Fibroblast of skin of right biceps (primary cell): ENCODE measurements at places on chromosomes 16 and 17.

DNA sequence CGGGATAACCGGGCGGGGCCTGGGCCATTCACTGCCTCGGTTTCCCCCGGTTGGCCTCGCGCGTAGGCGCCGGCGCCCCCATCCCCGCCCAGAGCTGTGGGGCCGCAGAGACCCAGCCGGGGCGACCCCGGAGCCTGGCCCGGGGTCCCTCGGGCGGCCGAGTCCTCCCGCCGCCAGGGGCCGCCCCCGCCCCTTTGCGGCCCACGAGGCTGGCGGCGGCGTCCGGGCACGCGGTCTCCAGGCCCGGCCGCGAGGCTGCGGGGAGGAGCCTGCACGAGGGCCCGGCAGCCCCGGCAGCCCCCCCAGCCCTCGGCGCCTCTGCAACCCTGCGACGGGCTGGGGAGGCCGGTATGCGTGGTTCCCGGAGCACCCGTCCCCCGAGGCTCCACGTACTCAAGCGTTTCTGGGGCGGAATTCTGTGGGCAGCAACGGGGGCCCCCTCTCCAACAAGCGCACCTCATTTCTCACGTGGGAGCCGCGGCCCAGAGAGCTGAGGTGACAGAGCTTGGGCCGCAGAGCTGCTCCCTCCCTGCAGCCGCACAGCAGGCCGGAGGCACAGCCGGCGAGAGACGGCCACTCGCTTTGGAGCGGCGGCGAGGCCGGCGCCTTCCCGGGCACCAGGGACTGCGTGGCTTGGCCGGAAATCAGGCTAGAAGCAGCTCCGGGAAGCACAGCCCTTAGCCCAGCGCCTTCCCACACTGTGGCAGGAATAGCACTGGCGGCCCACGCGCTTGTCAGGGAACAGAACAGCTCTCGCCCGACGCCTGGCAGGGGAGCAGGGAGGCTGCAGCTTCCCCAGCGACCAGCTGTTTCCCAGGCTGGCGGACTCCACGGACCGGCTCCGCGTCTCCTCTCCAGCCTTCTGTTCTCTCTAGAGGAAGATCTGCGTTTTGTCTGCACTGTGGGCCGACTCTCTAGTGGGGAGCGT is 867 bp upstream of the LIMD2 start:
- peak; percentile 64 for DNase-seq

DNA sequence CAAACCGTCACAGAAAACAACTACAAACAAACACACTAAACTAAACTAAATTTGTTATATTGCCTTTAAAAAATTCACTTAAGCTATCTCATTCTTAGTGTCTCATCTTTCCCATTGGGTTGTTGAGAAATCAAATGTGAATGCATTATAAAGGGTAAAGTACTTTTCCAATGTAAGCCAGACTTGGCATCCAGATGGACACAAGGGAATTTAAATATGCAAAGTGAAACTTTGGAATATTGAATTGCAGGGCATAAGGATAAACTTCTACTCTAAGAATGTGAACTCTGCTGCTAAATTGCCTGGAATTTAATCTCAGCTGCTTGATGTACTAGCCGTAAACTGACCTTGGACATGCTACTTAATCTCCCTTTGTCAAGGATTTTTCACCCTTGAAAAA is 1554.6 kb downstream of the CDH8 start:
- no peak for DNase-seq

GRCh38 chr17:43388359-43389045 is 10.3 kb upstream of the ARL4D start:
- DNase-seq: peak; percentile 94

DNA sequence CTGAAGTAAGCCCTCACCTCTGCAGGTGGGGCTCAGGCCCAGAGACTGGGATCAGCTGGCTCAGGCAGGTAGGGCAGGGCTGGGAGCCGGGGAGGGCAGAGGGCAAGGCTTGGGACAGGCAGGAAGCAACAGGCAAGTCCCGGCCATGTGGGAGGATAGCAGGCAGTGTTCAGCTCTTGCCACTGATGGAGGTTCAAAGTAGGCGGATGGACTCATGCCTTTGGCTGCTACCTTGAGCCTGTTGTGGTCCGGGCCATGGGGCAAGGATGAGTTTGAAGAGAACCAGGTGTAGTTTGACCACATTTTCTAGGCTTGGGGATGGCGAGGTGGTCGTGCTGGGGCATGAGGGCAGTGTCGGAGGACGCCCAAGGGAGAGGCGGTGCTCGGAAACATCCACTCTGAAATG is 2.7 kb downstream of the PRCD start:
- DNase-seq: no peak

DNA sequence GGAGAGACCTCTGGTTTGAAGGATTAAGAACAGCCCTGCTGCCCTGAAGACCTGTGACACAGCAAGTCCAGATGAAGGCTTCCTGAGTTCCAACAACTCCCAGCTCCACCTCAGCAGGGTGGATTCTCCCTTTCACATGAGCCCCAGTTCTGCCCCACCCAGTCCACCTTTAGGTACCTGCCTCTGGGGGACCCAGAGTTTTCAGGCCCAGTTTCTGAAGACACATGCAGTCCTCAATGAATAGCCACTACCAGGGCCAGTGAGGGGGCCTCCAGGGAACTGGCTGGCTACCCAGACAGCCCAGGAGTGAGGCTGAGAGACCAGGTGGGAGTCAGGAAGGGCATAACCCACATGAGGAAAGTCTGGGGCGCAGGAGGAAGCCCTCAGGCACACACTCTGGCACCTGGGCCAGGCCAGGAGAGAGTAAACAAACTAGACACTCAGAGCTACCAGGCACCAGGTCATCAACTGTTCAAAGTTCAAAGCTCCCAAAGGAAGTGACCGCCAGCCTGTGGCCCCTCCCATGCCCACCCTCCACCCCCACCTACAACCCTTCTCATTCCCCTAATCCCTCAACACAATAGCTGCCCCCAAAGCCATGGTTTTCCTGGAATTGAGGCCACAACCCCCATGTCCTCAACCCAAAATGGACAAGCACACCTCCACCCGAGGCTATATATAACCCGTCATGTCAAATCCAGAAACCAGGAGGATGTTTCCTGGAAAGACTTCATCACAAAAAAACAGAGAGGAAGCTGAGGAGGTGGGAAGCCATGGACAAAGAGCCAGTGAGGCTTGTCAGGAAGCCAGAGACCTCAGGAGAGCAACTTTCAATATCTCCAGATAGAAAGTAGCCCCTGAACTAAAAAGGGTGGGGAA is 2.1 kb downstream of the MYO18A start:
- no peak for DNase-seq

GRCh38 chr17:37481001-37481665 is 8.6 kb upstream of the DUSP14 start:
- DNase-seq: no peak

- no peak for DNase-seq
Measured at GRCh38 chr17:46910179-46910927, 12.6 kb upstream of the GOSR2 start.

DNA sequence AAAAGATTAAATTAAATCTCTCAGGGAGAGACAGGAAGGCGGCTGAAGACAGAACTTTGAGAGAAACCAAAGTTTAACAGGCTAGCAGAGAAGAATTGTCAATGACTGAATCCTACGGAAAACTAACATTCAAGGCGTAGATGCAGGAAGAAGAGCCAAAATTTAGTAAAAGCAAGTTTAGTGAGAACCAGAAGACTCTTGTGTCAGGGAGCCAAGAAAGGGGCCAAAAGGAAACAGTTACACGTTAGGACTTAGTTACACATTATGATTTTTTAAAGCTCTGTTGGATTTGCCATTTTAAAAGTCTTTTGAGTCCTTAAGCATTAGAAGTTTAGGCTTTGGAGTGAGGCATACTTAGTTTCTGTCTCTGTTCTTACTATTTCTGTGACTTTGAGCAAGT is 164.6 kb downstream of the CHD9 start:
- DNase-seq: peak; percentile 13

DNA sequence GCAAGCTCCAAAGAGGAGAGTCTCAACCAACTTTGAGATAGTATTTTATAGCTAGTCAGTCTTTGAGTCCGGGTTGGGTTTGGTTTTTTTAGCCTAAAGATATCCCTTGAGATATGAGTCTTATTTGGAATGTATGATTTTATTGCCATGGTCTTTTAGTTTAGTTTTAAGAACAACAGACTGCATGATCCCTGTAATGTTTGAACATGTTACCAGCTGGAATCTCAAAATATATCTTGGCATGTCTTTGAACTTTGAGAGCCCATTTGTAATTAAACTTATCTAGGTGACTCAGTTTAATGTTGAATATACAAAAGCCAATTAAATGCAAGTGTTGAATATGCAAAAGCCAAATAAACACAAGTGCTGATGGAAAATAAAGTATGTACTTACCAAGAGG is 100.6 kb downstream of the TANGO6 start:
- no peak for DNase-seq

DNA sequence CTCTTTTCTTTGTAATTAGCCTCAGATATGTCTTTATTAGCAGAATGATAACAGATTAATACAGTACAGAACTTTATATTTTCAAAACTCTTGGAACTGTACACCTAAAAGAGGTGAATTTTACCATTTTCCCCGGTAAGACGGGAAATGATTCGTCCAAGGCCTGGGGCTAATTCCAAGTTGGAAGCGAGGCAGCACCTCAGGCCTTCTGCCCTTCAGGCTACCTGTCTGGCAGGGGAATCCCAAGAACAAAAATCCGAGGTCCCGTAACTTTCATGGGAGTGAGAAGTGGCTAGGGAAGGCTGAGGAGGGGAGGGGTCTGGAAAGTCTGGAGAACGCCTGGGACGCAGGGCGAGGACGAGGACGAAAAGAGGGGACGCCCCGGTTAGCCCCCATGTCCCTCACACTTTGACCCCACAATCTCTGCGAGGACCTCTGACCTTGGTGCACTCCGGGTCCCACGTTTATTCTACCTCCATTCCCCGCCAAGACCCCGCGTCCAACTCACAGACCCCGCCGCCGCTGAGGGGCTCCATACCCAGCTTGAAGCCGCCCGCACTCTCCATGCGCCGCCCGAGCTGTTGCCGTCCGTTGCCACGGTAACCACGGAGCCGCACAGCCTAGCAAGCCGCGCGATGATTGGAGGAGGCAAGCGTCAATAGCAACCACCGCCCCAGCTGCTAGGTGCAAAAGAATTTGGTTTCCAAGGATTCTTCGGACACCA is at the start of gene HYDIN:
HYDIN (minus strand) TSS at position 601 of the 724 bp plus-strand sequence. CDS start 43,827 bp downstream, outside the sequence.
- DNase-seq: peak; percentile 60

GRCh38 chr17:47907932-47908562 is 12.0 kb downstream of the SP2 start:
- no peak for DNase-seq

GRCh38 chr17:28949185-28950016 is 1.9 kb downstream of the PHF12 start:
- DNase-seq: peak; percentile 50

- no peak for DNase-seq
Measured at GRCh38 chr17:81049372-81049911, 14.5 kb downstream of the BAIAP2 start.

DNA sequence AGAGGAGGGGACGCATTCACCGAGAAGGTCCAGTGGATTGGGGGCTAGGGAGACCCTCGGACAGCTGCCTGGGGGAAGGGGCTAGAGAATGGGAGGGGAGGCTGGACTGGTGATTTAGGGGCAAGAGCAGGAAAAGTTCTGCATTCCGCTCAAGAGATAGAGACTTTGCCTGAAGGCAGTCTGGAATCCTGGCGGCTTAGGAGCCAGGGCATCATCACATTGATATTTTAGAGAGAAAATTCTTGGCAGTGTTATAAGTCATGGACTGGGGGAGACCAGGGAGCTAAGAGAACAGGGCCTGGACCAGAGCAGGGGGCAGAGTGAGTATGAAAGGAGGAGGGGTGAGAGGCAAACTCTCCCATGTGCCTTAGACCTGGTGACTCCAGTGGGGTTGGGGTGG is 35.8 kb downstream of the MSI2 start:
- DNase-seq: no peak

DNA sequence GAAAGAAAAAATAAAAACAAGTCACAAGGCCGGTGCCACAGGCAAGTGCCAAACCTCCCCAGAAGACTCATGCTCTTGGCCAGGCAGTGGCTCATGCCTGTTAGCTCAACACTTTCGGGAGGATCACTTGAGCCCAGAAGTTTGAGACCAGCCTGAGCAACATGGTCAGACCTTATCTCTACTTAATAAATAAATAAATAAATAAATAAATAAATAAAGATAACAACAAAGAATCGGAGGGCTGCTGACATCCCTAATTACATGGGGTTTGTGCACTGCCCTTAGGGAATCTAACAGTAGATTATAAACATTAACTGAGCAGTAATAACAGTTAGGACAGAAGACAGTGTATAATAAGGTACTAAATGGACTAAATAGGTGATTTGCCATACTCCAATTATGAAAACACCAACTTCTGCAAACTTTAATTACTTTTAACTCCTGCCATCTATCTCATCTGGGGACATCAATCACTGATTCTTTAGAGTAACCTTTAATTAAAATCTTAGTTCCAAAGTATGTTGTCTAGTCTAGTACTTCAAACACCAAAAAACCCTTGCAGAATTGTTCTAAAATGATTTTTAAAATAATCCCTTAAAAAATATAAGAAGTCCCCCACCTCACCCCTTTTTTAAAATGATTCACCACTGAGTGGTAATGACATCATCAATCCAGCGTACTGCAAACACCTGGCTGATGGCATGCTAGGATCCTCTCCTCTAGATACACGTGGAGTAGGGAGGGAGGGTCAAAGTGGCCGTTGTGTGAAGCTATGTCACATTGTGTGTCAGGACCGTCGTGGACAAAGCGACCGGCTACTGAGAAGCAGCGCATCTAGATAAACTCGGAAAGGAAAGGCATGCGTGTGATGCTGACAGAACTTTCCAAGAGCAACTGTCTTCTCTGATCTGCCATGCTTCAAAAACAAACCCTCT is 28.5 kb downstream of the CYTH1 start:
- DNase-seq: no peak

DNA sequence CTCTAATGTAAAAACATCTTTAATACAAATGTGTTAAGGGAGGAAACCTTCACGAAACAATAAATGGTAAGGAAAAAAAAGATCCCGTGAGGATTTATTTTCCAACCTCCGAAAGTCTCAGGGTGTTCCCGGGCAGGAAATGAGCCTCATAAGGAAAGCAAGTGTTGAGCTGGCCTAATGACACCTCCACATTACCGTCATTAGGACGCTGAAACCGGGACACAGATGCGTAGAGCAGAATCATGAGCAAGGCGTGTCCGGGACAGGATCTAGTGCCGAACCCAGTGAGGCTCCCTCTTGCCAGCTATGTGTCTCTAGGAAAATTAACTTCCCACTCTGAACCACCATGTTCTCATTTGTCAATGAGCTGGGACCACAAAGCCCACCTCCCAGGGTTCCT is 22.7 kb upstream of the CYTH1 start:
- no peak for DNase-seq

DNA sequence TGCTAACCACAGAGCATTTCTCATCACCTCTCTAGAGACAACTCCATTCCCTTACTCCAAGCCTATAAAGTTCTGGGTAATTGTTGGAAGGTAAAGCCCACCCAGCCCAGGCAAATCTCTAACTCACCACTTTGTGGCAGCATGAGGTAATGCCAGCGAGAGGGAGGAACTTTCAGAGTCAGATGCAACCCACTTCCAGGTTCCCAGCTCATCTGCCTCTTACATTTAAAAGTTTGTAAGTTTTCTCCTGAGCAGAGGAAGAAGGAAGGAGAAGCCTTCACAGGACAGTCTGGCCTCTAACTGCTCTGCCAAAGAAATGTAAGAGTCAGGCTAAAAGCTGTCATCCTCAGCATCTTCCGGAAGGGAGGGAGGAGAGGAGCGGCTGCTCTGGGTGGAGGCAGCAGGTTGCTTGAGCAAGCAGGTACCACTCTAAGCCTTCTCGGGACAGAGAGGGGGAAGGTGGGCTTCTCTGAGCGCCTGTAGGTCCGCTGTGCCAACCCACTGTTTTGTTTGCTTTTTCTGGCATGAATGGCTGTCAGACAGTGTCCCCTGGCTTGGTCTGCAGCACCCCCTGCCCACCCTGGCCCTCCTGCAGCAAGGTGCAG is 1.0 kb downstream of the ZNF319 start:
- peak; percentile 37 for DNase-seq

GRCh38 chr17:57671667-57672632 is 73.1 kb downstream of the CCDC182 start:
- peak; percentile 70 for DNase-seq
